CMK (cell line): ENCODE measurements at places on chromosomes 1 and 21.

GRCh38 chr1:13756557-13757315 is 56.7 kb downstream of the PRDM2 start:
- no peak for DNase-seq

GRCh38 chr1:210099921-210100320 is 132.7 kb upstream of the SERTAD4 start:
- no peak for DNase-seq

- DNase-seq, result no peak
Observed at GRCh38 chr1:178189814-178190213, 95.9 kb downstream of the RASAL2 start.

GRCh38 chr1:21670059-21670881 is 1.1 kb upstream of the RAP1GAP start:
- DNase-seq, result no peak

GRCh38 chr1:45730075-45730779 is 20.2 kb downstream of the IPP start:
- no peak for DNase-seq

- DNase-seq, result no peak
Observed at GRCh38 chr1:151843398-151843797, 3.8 kb upstream of the C2CD4D start.

DNA sequence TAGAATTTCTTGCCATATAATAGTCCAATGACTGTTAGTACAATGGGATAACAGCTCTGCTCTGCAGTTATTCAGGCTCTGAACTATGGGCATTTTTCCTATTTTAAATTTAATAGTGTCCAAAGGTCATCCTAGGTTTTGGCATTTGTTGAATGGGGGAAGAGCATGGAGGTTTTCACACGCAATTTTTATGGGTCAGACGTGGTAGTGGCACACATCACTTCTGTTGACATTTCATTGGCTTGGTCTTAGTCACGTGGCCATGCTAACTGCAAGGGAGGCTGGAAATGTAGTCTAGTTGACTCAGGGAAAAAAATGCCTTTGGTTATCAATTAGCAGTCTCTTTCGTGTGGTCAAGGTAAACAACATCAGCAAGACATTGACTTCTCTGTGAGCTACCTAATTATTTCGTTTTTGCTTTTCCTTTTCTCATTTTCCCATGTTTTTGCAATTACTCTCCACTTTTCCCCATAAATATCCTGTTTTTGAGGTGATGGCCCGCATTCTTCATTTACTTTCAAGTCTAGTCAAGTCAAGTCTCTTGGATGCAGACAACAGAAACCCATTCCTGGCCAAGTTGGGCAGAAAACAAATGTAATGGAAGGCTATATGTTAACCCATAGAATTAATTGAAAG is 82.8 kb downstream of the DYRK1A start:
- no peak for DNase-seq

GRCh38 chr1:159771127-159771895 is 9.5 kb upstream of the DUSP23 start:
- no peak for DNase-seq

DNA sequence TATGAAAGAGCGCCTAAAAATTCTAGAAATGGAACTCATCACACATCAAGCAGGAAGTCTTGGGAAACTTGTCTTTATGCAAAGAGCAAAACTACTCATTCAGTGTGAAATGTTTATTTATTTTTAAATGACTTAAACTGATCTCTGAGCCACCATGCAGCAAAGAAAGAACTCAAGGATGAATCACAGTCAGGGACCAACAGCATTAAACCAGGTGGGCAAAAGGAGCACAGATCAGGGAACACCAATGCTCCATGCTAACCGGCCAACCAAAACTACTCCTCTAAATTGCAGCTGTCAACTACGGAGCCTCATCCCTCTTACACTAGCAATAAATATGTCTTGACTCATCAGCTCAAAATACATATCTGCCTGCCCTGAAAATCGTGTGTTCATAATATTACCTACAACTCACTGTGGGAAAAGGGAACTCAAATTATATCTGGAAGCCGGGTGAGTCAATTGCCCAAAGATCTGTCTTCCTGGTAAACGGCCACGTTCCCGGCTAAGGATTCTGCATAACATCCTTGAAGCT is 129.2 kb downstream of the PTPN14 start:
- no peak for DNase-seq

- no peak for DNase-seq
Observed at GRCh38 chr1:1176931-1177330, 3.3 kb downstream of the TTLL10 start.

GRCh38 chr21:45390121-45390751 is 14.7 kb upstream of the COL18A1 start:
- no peak for DNase-seq

GRCh38 chr1:227134686-227135314 is 183.5 kb downstream of the CDC42BPA start:
- no peak for DNase-seq

DNA sequence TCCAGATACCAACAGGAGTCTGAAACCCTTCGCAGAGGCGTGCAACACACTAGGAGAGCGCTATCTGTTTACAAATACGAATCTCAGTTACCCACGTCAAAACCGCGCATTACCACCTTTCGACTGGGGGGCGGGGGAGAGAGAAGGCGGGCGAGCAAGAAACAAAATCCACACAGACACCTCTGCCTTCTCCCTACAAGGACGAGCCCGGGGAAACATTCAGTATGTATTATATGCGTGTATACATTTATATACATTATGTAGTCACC is 722 bp downstream of the TUT4 start:
- DNase-seq, result peak; percentile 30

- no peak for DNase-seq
Observed at GRCh38 chr1:34709547-34709946, 45.3 kb upstream of the GJB5 start.

- no peak for DNase-seq
Observed at GRCh38 chr1:55329091-55329490, 113.9 kb upstream of the USP24 start.

- no peak for DNase-seq
Observed at GRCh38 chr1:38571726-38572125, 287.8 kb downstream of the RRAGC start.

DNA sequence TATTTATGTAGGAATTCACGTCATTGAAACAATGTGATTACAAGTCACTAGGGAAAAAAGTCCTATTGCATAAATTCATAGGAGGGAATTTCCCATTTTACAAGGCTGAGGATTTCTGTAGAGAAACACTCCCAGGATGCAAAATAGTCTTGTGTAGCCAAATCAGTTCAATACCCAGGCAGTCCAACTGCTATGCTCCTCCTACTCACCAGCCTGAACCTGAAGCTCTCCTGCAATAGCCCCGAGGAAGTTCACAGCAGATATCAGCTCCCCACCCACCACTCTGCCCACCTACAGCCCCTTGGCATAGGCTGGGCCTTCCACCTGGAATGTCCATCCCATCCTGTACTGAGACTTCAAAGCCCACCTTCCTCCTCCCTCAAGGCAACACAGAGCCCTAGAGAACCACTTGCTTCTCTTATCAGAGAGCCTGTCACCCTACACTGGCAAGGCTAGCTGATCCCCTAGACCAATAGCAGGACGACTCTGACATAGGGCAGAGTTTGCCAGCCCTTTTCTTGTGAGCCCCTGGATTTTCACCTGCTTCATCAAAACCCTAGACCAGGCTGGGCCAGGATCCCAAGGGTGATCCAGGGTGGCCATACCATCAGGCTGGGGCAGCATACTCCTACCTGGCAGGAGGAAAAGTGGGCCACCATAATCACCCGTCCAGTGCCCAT is 1.5 kb downstream of the LSS start:
- DNase-seq, result no peak

- no peak for DNase-seq
Observed at GRCh38 chr1:208475951-208476845, 232.0 kb upstream of the PLXNA2 start.

DNA sequence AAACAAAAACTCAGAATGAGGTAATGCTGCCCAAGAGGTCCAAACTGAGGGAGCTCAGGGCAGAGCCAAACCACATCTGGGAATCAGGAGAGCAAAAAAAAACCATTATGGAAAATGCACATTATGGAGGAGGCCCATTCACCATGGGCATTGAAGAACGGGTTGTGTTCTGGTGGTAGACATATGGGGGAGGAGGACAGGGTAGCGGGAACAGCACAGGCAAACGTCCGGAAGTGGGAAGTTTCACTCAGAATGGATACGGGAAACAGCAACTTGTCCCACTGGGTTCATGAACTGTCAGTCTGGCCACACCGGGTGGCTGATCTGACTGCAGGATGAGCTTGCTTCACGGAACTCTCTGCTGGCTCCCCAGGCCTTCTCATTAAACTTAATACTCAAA is 139.7 kb downstream of the RRAGC start:
- no peak for DNase-seq

- no peak for DNase-seq
Observed at GRCh38 chr1:231384696-231385415, 37.2 kb downstream of the EGLN1 start.

GRCh38 chr1:1758692-1759455 is 19.4 kb downstream of the NADK start:
- no peak for DNase-seq

DNA sequence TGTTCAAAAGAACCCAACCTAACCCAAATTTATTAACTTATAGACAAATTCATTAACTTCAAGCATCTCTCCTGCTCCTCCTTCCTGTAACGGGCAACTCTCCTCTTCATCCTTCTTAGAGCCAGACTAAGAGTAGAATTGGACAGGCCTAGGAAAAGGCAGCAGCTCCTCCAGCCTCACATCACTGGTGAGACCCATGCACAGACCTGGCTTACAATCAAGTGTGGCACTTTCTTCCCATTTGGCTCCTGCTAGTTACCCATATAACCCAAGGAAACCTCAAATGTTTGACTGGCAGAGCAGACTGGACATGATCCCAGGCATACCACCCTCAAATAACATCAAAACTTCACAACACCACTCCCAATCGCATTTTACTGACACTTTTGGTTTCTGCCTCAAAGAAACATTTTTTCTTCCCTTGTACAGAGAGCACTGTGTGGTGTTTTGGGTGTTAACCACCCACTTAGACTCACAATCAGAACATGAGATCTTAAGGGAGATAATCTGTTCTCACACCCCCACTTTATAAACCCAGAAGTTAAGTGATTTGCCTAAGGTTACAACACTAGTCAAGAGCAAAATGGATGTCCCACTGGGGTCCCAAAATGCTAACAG is 101.4 kb downstream of the SIPA1L2 start:
- no peak for DNase-seq

- DNase-seq, result no peak
Observed at GRCh38 chr1:169141356-169141755, 34.9 kb downstream of the ATP1B1 start.

DNA sequence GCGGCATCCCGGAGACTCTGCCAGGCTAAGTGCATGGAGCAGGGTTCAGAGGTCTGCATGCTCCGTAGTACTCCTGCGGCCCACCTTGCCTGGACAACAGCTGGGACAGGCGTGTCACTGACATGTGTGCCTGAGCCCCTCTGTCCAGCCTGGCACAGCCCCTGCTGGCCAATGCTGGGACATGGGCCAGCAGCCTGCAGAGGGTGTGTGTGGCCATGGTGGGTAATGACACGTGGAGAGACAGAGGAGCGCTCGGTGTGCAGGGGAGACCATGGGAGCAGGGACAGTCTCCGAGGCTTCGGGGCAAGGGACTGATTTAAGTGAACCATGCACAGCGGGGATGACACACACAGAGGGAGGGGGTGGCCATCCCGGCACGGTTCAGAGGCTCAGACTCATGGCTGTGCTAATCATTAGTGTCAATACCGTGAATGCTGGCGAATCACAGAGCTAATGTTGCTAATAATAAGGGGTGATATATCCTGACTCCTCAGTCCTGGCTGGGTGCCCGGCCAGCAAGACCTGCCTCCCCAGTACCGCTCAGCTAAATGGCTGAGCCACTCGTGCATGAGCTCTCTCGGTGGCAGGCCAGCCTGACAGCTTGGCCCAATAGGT is 41.5 kb downstream of the IGSF21 start:
- no peak for DNase-seq

- DNase-seq, result no peak
Observed at GRCh38 chr1:168102487-168102886, 34.2 kb downstream of the GPR161 start.

DNA sequence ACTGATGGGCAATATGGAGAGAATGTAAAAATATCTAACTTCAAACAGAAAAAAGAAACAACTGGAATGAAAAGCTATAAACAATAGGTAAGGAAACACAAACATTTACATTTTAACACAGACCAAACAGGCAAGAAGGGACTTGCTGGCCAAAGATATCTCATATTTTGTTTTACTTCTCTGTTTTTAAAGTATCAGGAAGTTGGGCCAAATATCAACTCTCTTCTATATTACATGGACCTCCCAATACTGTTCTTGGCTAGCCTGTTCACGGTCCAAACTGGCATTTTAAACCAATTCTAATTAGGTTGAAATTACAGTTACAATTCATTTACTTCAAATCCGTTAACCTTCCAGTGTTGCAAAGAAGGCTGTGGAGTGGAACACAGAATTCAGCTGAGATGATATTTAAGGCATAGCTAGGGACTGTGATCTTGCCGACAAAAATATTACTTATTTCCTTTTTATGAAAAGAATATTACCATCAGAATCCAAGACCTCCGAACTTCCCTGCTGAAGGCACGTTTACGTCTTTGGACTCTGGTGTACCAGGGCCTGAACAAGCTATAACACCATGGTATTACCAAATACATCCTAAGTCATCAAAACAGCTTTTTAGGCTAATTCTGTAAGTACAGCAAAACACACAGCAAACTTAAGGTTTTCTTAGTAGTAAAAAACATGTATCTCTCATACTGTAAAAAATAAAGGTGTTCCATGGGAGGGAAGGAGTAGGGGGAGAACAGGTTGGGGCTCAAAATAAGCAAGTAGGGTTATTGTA is 165.4 kb downstream of the RUNX1 start:
- DNase-seq, result no peak

DNA sequence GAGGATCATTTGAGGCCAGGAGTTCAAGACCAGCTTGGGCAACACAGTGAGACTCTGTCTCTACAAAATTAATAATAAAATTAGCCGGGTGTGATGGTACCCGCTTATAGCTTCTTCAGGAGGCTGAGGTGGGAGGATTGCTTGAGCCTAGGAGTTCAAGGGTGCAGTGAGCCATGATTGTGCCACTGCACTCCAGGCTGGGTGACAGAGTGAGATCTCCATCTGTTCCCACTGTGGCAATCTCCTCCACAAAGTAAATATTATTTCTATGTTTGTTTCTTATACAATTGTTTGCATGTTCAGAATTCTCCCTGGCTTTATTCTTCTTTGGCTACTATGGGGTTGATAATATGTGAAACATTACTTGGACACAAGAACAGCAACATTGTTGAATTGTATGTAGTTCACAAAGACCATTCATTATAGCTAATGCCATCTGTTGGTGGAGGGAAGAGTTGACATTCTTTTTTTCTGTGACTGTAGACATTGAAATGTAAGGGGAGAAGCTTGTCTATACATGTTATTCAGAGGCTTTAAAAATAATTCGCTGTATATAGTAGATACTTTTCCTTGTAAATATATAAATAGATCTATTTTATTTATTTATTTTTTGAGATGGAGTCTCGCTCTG is 47.8 kb upstream of the SRSF10 start:
- DNase-seq, result no peak

- DNase-seq, result no peak
Observed at GRCh38 chr21:20445971-20446370, 552.2 kb upstream of the NCAM2 start.

- DNase-seq, result no peak
Observed at GRCh38 chr1:159866905-159867663, 4.6 kb upstream of the VSIG8 start.
